ENCODE measurements at places on chromosomes 6 and 20. TPM values are rescaled to one million over a fixed set of nuclear protein-coding genes. Genes with fewer than 3 reads are reported as not detected.

DNA sequence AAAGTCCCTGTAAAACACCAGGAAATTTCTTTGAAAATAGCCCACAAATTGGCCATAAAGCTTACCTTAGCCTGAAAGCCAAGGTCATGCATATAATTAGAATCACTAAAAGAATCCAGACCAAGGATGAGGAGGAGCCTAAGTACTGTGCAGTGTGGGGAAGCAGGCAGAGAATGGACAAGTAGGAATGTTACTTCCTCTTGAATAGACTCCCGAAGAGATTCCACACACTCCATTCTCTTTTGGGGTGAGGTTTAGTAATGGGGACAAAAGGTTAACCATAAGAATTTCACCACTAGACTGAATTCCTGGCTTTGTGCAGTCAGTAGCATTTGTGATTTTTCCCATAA, 27.5 kb upstream of the MARCKS start:
- no peak for DNase-seq

WASF1 gene
- 2.0 TPM for polyA plus RNA-seq

IYD gene
- not detected for polyA plus RNA-seq

- no peak for DNase-seq
These were observed 12.5 kb downstream of the ID1 start for GRCh38 chr20:31617432-31618104.

GRCh38 chr6:72406517-72406916, 215.3 kb upstream of the KCNQ5 start:
- DNase-seq, result no peak

DNA sequence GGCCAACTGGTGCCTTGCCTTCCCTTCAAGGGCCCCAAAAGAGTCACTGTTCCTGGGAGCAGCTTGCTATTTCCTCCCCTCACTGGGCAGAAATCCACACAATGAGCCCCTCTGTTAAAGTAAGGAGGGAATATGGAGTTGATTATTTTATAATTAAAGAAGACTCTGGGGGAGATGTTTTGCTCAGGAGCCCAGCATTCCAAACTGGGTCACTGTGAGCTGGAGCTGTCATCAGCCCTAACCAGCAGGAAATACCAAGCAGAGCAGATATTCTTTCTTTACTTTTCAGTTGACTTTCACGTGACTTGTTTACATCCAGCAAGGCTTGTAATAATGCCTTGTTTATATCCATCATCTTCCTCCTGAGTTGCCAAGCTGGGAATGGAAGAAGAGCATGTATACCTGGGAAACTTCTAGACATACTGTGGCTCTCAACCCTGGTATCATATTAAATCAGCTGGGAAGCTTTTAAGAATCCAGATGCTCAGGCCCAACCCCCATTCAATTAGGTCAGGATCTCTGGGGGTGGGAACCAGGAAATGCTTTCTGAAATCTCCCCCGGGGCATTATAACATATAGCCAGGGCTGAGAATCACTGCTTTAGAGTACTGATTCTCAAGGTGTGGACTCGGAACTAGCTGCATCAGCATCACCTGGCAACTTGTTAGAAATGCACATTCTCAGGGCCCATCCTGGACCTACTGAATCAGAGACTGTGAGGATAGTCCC, 175.6 kb upstream of the MYLIP start:
- no peak for DNase-seq

TPX2 gene
- 0.41 TPM for polyA plus RNA-seq

GRCh38 chr20:2688041-2688591, 4.5 kb upstream of the EBF4 start:
- DNase-seq, result peak; percentile 79

GPR6 gene
- polyA plus RNA-seq, result not detected

SLC22A7 gene
- polyA plus RNA-seq, result not detected

C20orf144 gene
- polyA plus RNA-seq, result 0.05 TPM

DNA sequence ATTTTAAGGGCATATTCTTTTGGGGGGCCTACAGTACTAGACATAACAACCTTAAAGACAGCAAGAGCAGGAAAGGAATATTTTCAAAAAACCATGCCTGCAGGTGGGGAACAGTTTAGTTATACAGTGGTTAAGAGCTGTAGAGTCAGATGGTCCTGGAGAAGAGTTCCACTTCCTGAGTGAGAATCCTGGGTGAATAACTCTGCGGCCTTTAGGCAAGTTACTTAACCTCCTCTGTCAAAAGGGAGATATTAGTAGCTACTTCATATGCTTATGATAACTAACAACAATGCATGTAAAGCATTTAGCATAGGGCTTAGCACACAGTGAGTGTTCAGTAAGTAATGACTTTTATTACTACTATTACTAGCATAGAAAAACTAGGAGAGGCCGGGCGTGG, 119.2 kb upstream of the TAB2 start:
- no peak for DNase-seq

DNA sequence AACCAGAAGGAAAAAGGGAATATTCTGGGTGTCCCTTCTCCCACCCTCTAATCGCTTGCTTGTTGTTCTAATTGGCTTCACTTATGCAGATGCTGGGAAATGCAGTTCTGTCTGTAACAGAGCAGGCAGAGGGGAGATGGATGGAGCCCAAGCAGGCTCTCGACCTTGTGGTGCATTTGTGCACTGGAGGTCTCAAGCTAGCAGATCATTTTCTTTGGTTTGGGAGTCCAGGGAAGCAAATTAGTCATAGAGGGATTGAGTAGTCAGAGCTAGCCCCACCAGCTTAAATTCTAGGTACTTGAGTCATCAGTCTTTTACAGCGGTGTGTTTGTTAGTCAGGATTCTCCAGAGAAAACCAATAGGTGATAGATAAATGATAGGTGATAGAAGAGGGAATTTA, 234.7 kb upstream of the ECI2 start:
- DNase-seq, result no peak

- DNase-seq, result no peak
These were observed 163.2 kb downstream of the SYNDIG1 start for GRCh38 chr20:24632581-24632980.

GRCh38 chr6:118892355-118892991, 1.5 kb upstream of the ASF1A start:
- no peak for DNase-seq

MPIG6B gene
- polyA plus RNA-seq, result 0.20 TPM

DNA sequence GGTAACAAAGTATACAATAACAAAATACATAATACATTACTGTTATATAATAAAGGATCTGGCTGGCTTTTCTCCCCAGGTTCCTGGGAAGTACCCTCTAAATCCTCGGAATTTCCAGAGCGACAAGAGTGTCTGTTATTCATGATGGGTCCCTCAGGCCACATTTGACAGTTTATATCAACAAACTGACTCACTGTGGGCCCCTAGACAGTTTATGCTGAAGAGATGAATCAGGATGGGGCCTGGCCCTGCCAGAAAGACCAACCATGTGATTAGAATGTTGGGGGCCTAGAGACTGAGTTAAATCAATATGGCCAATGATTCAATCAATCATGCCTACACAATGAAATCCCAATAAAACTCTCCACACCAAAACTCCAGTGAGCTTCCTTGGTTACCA, 13.5 kb downstream of the USP45 start:
- no peak for DNase-seq

- DNase-seq, result no peak
These were observed 121.1 kb upstream of the COL21A1 start for GRCh38 chr6:56368491-56368890.

DNA sequence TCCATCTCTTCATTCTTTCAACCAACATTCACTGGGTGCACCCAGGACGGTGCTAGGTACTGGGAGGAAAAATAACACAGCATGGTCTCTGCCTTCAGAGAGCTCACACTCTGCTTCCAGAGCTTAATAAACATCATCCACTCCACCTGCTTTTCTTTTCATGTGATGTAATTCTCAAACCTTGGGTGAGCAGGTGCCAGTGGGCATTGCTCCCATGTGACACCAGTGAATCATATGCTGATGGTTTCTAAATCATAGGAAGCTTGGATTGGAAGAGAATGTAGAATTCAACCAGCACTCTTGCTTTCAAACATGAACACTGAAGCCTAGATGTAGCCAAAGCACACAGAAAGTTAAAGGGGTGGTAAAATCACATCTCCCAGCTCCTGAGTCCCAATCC, 189.8 kb downstream of the FOXA2 start:
- no peak for DNase-seq

TRIM10 gene
- not detected for polyA plus RNA-seq

DNA sequence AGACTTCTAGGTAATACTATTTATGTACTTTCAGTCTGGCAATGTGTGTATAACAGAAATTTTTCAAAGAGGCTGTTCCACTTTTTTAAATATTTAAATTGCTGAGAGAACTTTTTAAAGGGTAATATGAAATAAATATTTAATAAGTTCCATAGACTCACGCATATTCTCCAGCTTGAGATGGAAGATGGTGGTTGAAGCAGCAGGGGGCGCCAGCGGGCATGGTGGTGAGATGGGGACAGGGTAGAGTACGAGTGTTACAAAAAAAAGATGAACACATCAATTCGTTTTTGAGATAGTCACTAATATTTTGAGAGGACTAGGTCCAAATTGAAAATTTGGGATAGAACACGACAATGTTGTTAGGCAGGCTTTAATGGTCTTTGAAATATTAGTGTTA, 68.4 kb downstream of the RSPO3 start:
- DNase-seq, result peak; percentile 66

DNA sequence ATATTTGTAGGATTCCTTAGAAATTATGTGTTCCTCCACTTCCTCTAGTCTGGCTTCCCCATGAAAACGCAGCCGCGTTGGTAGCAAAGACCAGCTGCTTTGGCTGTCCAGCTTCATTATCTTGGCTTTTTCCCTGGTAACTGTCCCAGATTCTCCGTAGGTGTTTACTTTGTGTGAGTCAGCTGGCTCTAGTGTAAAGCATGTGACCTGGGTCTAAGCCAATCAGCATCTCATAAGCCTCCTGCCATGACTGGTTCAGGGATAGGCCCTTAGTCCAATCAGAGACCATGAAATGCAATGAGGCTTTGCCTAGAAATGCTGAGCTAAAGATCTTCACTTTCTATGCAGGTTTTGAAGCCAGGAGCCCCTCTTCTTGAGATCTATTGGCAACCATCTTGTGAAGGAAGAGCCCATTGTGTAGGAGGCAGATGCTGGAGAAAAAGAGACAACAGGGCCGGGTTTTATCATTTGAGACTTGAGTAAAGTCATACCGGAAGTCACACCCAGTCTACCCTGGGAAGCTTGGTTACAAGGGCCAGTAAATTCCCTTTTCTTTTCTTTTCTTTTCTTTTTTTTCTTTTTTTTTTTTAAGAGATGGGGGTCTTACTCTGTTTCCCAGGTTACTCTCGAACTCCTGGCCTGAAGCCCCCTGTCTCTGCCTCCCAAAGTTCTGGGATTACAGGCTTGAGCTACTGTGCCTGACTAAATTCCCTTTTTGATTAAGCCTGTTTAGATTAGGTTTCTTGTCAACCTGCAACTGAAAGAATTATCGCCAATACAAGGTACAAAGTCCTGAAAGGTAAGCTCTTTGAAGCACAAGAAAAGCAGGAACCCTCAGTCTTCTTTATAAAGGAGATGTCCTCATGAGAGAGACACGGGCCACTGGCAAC, 256.5 kb upstream of the RREB1 start:
- peak; percentile 32 for DNase-seq

DNA sequence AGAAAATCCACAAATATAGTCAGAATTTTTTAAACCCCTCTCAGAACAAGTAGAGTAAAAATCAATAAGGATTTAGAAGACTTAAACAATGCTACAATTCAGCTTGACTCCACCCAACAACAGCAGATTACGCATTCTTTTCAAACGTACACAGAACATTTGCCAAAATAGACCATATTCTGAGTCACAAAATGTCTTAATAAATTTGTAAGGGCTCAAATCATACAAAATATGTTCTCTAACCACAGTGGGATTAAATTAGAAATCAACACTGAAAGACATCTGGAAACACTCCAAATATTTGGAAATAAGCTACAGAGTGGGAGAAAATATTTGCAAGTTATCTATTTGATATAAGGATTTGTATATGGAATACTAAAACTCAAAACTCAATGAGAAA, 164.2 kb upstream of the AKAP12 start:
- DNase-seq, result no peak

- peak; percentile 9 for DNase-seq
These were observed 88.9 kb downstream of the GINS1 start for GRCh38 chr20:25496165-25496967.

EPM2A gene
- 13.7 TPM for polyA plus RNA-seq

- DNase-seq, result no peak
These were observed 4.7 kb downstream of the CCN2 start for GRCh38 chr6:131946404-131946991.

GRCh38 chr6:41705996-41706835, 29.2 kb downstream of the TFEB start:
- DNase-seq, result peak; percentile 81

MOXD1 gene
- polyA plus RNA-seq, result 1.2 TPM

ZNF391 gene
- 0.72 TPM for polyA plus RNA-seq

GRCh38 chr6:29763491-29764289, 40.5 kb downstream of the HLA-F start:
- peak; percentile 30 for DNase-seq

GRCh38 chr6:118668761-118669385, 17.5 kb upstream of the CEP85L start:
- no peak for DNase-seq

DNA sequence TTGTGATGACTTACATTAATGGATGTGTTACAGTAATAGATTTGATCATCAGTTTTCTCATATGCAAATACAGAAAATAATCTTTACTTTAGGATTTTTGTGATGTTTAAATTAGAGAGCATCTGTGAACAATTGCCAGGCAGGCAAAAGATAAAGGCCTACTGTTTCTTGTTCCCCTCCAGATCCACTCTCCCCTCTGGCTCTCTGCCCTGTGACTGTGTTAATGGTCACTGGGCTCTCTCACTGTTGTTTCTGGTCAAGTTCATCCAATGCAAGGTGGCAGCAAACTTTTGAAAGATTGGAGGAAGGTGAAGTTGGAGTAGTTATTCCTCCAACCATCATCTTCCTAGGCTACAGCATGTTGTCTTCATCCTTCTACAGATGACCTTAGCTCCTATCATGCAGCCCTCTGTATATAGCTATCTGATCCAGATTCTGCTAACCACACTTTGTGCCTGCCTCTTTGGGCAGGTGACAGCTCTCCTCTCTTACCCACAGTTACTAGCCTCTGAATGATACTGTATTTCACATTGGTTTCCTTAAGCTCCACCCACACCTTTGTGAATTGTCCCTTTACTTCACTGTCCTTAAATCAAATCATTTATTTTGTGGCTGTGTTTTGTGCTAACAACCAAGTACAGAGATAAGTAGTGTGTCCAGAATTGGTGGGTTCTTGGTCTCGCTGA, 48.9 kb upstream of the ARG1 start:
- no peak for DNase-seq

DNA sequence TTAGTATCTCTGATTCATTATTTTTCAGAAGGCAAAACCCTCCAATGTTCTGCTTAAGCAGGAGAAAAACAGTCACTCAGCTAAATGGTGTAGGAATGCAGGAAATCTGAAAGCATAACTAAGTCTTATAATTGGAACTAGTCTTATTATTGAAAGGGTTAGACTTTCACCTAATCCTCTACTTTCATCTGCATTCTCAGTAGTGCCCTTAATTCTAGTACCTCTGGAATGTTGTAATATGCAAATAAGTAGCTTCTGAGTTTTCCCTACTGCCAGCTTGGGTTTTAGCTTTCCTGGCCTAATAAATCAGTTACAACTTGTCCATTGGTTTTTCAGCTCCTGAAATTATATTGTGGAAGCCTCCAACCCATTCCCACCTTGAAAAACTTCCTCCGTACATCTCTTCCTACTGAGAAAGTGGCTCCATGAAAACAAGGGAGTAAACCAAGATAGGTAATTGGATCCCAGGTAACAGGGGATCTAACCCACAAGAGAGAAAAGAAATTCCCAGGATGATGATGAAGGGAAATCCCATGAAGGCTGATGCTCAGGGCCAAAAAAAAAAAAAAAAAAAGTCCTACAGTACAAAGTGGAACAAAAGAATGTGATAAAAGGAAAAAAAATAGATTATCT, 147.0 kb downstream of the TBC1D32 start:
- DNase-seq, result no peak
